ENCODE measurements at places on chromosomes 16 and 17. TPM values are rescaled to one million over a fixed set of nuclear protein-coding genes. Genes with fewer than 3 reads are reported as not detected.

GRCh38 chr16:69119536-69119935 is 12.9 kb downstream of the CHTF8 start:
- no peak for DNase-seq
- no peak overlapping the region for H3K4me3 ChIP-seq
- no peak overlapping the region for H3K27ac ChIP-seq
- peaks cover 27% of the 10 kb centered on the region for H3K36me3 ChIP-seq
- no peaks in the 10 kb centered on the region for H3K27me3 ChIP-seq

GRCh38 chr16:62253966-62254365 is 217.7 kb upstream of the CDH8 start:
- H3K27me3 ChIP-seq, result no peaks in the 10 kb centered on the region
- no peak overlapping the region for H3K27ac ChIP-seq
- H3K4me1 ChIP-seq, result no peaks in the 10 kb centered on the region
- H3K4me3 ChIP-seq, result no peak overlapping the region
- no peaks in the 10 kb centered on the region for H3K36me3 ChIP-seq

- no peak for DNase-seq
- no peaks in the 10 kb centered on the region for H3K36me3 ChIP-seq
- peaks cover 65% of the 10 kb centered on the region for H3K27me3 ChIP-seq
- H3K4me1 ChIP-seq, result peaks cover 5% of the 10 kb centered on the region
- H3K27ac ChIP-seq, result no peak overlapping the region
Measured at GRCh38 chr16:3007059-3007956, 5.4 kb upstream of the CLDN9 start.

DNA sequence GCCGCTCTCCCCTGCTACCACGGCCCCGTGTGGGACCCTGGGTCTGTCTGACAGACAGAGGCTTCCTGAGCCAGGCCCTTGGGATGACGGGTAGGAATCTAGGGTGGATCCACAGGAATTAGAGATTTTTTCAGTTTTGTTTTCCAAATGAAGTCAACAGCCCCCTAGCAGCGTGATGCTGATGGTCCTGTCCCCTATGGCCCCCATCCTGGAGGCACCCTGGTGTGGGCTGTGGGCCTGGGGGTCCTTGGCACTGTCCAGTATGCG is 15.5 kb downstream of the CENPX start:
- no peaks in the 10 kb centered on the region for H3K36me3 ChIP-seq
- DNase-seq, result no peak
- H3K4me3 ChIP-seq, result no peak overlapping the region
- no peaks in the 10 kb centered on the region for H3K27me3 ChIP-seq
- no peak overlapping the region for H3K27ac ChIP-seq
- H3K4me1 ChIP-seq, result peaks cover 55% of the 10 kb centered on the region

GRCh38 chr17:77701996-77702395 is 256.5 kb upstream of the TNRC6C start:
- H3K27ac ChIP-seq, result no peak overlapping the region
- H3K4me1 ChIP-seq, result peaks cover 1% of the 10 kb centered on the region
- no peaks in the 10 kb centered on the region for H3K27me3 ChIP-seq
- H3K36me3 ChIP-seq, result no peaks in the 10 kb centered on the region

DNA sequence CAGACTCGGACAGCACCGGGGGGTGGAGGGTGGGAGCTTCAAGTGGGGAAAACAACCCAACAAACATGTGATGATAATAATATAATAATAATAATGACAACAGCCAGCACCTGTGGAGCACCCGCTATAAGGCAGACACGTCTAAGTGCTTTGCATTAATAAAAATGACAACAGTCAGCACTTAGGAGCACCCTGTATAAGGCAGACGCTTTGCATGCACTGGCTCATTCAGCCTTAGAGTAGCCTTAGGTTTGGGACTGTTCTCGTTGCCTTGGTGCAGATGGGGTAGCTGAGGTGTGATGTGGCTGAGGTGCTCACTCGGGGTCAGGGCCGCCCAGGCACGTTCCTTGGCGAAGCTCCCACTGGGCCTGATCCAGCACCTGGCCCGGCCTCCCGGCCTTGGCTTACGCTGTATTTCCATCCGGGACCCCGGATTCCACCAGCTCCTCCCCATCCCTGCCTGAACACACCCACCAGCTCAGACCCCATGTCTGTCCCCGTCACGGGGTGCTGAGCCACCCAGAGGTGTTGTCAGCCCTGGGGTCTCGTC is 144.0 kb upstream of the CIBAR2 start:
- no peak overlapping the region for H3K27ac ChIP-seq
- no peaks in the 10 kb centered on the region for H3K36me3 ChIP-seq
- no peak for DNase-seq
- no peaks in the 10 kb centered on the region for H3K27me3 ChIP-seq
- H3K4me3 ChIP-seq, result no peak overlapping the region

DNA sequence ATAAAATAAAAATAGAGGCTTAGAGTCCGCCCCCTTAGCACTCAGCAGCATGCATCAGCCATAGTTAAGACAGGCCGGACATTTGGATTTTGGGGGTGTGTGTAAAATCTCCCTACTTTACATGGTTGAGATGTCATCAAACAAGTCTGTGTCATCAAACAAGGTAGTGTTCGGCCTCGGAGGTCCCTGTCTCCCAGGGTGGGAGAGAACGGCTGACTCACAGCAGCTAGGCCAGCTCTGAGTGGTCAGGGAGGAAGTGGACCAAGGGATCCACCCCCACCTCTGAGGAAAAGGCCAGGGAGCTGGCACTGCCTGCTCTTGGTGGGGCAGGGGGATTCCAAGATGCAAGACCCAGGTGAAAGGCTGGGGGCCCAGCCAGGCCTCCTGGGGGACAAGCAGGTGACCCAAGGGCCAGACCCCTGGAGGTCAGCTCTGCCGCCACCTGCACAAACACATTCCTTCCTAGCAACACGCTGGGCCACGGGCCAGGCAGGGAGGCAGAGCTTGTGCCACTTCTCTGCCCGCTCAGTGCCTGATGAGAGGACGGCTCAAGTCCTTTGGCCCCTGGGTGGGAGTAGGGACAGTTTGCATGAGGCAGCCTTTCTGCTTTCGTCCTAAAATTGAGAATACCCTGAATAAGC is 28.5 kb downstream of the KIFC3 start:
- DNase-seq, result no peak
- no peaks in the 10 kb centered on the region for H3K27me3 ChIP-seq
- H3K4me1 ChIP-seq, result no peaks in the 10 kb centered on the region
- H3K36me3 ChIP-seq, result peaks cover 52% of the 10 kb centered on the region
- H3K27ac ChIP-seq, result no peak overlapping the region
- H3K4me3 ChIP-seq, result no peak overlapping the region

DNA sequence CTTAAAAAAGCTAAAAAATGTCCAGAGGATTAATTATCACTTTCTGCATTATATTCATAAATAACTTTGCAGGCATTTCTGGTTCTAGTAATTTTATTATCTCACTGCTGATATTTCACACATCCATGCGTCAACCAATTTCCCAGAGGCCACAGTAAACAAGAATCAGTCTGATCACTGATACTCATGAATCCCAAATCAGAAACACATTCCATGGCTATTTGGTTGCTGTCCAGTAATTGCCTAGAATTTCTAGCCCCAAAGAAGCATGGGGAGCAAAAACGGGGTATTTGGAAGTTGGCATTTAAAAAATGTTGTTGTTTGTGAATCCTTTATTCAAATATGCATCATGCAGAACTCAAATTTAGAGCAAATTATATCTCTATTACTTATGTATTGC is 244.8 kb downstream of the CDH8 start:
- no peak overlapping the region for H3K4me3 ChIP-seq
- DNase-seq, result no peak
- H3K4me1 ChIP-seq, result no peaks in the 10 kb centered on the region
- H3K27ac ChIP-seq, result no peak overlapping the region
- no peaks in the 10 kb centered on the region for H3K27me3 ChIP-seq
- no peaks in the 10 kb centered on the region for H3K36me3 ChIP-seq

- no peaks in the 10 kb centered on the region for H3K27me3 ChIP-seq
- H3K4me3 ChIP-seq, result no peak overlapping the region
- H3K4me1 ChIP-seq, result no peaks in the 10 kb centered on the region
- no peak for DNase-seq
- H3K36me3 ChIP-seq, result no peaks in the 10 kb centered on the region
Measured at GRCh38 chr17:41575336-41575735, 3.5 kb upstream of the KRT9 start.

GRCh38 chr16:90020260-90020837 is 1.1 kb upstream of the DBNDD1 start:
- DNase-seq, result no peak
- H3K4me1 ChIP-seq, result peaks cover 25% of the 10 kb centered on the region
- no peaks in the 10 kb centered on the region for H3K36me3 ChIP-seq
- H3K4me3 ChIP-seq, result no peak overlapping the region
- H3K27me3 ChIP-seq, result no peaks in the 10 kb centered on the region
- no peak overlapping the region for H3K27ac ChIP-seq

- peak overlapping the region; percentile 90 for H3K27ac ChIP-seq
- no peak overlapping the region for H3K4me3 ChIP-seq
- no peaks in the 10 kb centered on the region for H3K36me3 ChIP-seq
Measured at GRCh38 chr16:56262551-56263245, 71.4 kb downstream of the GNAO1 start.

- H3K27ac ChIP-seq, result no peak overlapping the region
- no peaks in the 10 kb centered on the region for H3K36me3 ChIP-seq
- no peaks in the 10 kb centered on the region for H3K4me1 ChIP-seq
- H3K4me3 ChIP-seq, result no peak overlapping the region
- no peaks in the 10 kb centered on the region for H3K27me3 ChIP-seq
Measured at GRCh38 chr16:7037495-7037894, 295.1 kb upstream of the RBFOX1 start.

- H3K4me1 ChIP-seq, result peaks cover 5% of the 10 kb centered on the region
- no peak for DNase-seq
- no peaks in the 10 kb centered on the region for H3K27me3 ChIP-seq
- H3K27ac ChIP-seq, result no peak overlapping the region
Measured at GRCh38 chr17:79939755-79940458, 95.8 kb downstream of the TBC1D16 start.

- no peaks in the 10 kb centered on the region for H3K36me3 ChIP-seq
- no peak for DNase-seq
- H3K27ac ChIP-seq, result no peak overlapping the region
- no peak overlapping the region for H3K4me3 ChIP-seq
Measured at GRCh38 chr16:69768666-69769065, 6.5 kb downstream of the WWP2 start.

DNA sequence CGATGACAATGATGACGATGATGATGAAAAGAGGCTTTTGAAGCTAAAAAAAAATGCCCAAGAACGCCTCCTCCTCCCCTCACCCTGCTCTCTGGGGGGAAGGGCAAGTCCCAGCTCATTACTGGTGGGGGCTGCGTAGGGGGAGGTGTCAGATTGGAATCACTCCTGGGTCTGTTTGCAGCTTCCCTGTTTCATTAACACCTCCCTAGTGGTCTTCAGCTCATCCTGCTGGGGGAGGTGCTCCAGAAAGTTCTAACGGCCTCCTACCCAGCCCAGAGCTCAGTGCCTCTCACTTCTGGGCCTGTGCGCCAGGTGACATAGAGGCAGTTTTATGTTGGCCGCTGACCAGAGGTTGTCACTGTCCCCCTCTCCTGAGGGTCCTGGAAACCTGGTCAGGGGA is 12.7 kb downstream of the MRM1 start:
- no peak overlapping the region for H3K27ac ChIP-seq
- H3K36me3 ChIP-seq, result no peaks in the 10 kb centered on the region
- H3K4me3 ChIP-seq, result no peak overlapping the region
- H3K4me1 ChIP-seq, result no peaks in the 10 kb centered on the region
- no peak for DNase-seq
- peaks cover 11% of the 10 kb centered on the region for H3K27me3 ChIP-seq

DNA sequence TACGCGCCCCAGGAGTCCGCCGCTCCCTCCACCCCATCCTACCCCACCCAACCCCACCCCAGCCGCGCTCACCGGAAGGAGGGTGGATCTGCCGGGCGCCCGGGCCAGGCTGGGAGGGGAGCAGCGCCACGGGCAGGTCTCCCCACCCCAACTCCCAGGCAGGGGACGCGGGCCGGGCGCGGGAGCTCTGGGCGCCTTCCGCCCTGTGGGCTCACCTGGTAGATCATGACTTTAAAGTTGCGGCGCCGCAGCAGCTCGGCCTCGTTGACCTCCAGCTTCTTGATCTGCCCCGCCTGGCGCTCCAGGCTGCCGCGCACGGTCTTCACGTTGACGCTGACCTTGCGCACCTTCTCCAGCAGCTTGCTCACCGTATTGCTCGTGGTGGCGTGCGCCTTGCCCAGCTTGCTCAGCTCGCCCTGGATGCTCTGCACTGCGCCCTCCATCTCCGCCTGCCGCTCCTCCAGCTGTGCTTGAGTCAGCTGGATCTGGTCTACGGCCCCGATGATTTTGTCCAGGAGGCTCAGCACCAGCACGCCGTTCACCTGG is 571 bp downstream of the CAVIN1 start:
- peak; percentile 77 for DNase-seq
- H3K27me3 ChIP-seq, result no peaks in the 10 kb centered on the region
- H3K36me3 ChIP-seq, result no peaks in the 10 kb centered on the region
- H3K4me1 ChIP-seq, result peaks cover 45% of the 10 kb centered on the region

- H3K27ac ChIP-seq, result no peak overlapping the region
- H3K4me1 ChIP-seq, result no peaks in the 10 kb centered on the region
- no peaks in the 10 kb centered on the region for H3K27me3 ChIP-seq
- H3K36me3 ChIP-seq, result no peaks in the 10 kb centered on the region
Measured at GRCh38 chr16:47250983-47251382, 107.2 kb upstream of the NETO2 start.

GRCh38 chr17:42629411-42630009 is 20.0 kb downstream of the TUBG1 start:
- DNase-seq, result no peak
- H3K4me1 ChIP-seq, result no peaks in the 10 kb centered on the region
- H3K27ac ChIP-seq, result no peak overlapping the region
- H3K4me3 ChIP-seq, result no peak overlapping the region
- H3K27me3 ChIP-seq, result no peaks in the 10 kb centered on the region
- no peaks in the 10 kb centered on the region for H3K36me3 ChIP-seq

DNA sequence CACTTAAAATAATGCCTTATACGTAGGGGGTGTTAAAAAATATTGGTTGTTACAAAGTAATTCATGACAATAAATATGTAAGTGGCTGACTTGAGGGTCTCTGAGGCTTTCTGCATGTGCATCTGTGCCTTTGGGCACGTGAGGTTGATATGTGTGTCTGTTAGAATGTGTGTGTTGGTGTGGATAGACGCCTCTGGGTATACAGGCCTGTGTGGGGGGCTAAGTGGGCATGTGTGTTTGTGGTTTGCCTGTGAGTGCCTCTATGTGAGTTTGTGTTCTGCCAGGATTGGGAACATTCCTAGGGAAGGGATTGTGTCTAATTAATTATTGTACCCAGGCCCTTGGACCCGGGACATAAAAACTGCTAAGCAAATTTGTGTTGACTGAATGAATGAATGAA is 19.0 kb downstream of the GP2 start:
- H3K4me1 ChIP-seq, result no peaks in the 10 kb centered on the region
- H3K27me3 ChIP-seq, result no peaks in the 10 kb centered on the region
- no peak overlapping the region for H3K4me3 ChIP-seq
- H3K36me3 ChIP-seq, result no peaks in the 10 kb centered on the region

- peak; percentile 12 for DNase-seq
- no peaks in the 10 kb centered on the region for H3K36me3 ChIP-seq
- no peaks in the 10 kb centered on the region for H3K4me1 ChIP-seq
- no peak overlapping the region for H3K27ac ChIP-seq
- no peak overlapping the region for H3K4me3 ChIP-seq
- H3K27me3 ChIP-seq, result no peaks in the 10 kb centered on the region
Measured at GRCh38 chr17:73820686-73821448, 176.6 kb upstream of the SDK2 start.

BMERB1 gene
- 112 TPM for total RNA-seq

HBQ1 gene
- not detected for total RNA-seq

HEATR9 gene
- not detected for total RNA-seq

KRT13 gene
- total RNA-seq, result not detected

FOXF1 gene
- total RNA-seq, result 44.6 TPM

CALB2 gene
- total RNA-seq, result 5.2 TPM

RDM1 gene
- total RNA-seq, result not detected

HOXB1 gene
- total RNA-seq, result not detected
